ENCODE measurements at places on chromosomes 3 and 15. TPM values are rescaled to one million over a fixed set of nuclear protein-coding genes. Genes with fewer than 3 reads are reported as not detected.

The NANOGP8 gene
- polyA plus RNA-seq, result not detected

The SCN11A gene
- 0.02 TPM for polyA plus RNA-seq

The CNTN6 gene
- polyA plus RNA-seq, result 0.02 TPM

The MCF2L2 gene
- 0.56 TPM for polyA plus RNA-seq

The SNX22 gene
- polyA plus RNA-seq, result 0.94 TPM

The UBE2E2 gene
- 46.4 TPM for polyA plus RNA-seq

The CDCP1 gene
- 2.7 TPM for polyA plus RNA-seq

The SI gene
- not detected for polyA plus RNA-seq

The ZNF662 gene
- polyA plus RNA-seq, result 0.44 TPM

The PGBD4 gene
- 1.3 TPM for polyA plus RNA-seq

The CHRNA7 gene
- 0.80 TPM for polyA plus RNA-seq

The CFAP20DC gene
- polyA plus RNA-seq, result 1.8 TPM

- DNase-seq, result no peak
Measured at GRCh38 chr3:151816091-151816604, 2.2 kb downstream of the AADAC start.

GRCh38 chr15:37619358-37620042 lies 314.9 kb upstream of the TMCO5A start:
- DNase-seq, result no peak

GRCh38 chr3:161559177-161559998 lies 62.8 kb downstream of the OTOL1 start:
- DNase-seq, result no peak

GRCh38 chr15:68550498-68551295 lies 28.1 kb upstream of the CORO2B start:
- DNase-seq, result peak; percentile 74

DNA sequence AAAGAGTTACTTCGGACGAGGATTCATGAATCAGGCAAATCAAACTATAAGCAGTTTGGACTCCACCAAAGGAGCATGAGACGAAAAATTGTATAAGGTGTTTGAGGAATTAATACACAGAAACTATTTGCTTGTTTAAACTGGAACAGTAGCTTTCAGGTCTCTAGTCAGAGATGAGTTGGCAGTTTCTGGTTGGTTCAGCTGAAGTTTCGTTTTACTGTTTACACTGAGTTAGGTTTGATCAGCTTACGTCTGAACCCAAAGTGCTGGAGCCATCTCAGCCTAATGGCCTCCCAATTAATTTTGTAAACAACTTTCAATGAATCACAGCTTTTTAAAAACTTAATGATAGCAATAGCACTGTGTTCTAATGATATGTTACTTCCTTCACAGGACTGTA lies 703.7 kb downstream of the NLGN1 start:
- DNase-seq, result no peak

- no peak for DNase-seq
Measured at GRCh38 chr3:188400494-188401243, 246.7 kb downstream of the LPP start.

GRCh38 chr3:31472479-31473390 lies 60.0 kb upstream of the STT3B start:
- DNase-seq, result no peak

DNA sequence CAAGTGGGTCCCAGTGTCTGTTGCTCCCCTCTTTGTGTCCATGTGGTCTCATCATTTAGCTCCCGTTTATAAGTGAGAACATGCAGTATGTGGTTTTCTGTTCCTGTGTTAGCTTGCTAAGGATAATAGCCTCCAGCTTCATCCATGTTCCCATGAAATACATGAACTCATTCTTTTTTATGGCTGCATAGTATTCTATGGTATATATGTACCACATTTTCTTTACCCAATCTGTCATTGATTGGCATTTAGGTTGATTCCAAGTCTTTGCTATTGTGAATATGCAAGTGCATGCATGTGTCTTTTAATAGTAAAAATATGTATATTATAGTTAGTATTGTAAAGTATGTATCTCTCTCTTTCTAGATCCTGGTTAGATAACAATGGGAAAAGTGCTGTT lies 53.9 kb downstream of the TCAIM start:
- no peak for DNase-seq

- peak; percentile 83 for DNase-seq
Measured at GRCh38 chr3:194265505-194265892, 85.6 kb downstream of the CPN2 start.

DNA sequence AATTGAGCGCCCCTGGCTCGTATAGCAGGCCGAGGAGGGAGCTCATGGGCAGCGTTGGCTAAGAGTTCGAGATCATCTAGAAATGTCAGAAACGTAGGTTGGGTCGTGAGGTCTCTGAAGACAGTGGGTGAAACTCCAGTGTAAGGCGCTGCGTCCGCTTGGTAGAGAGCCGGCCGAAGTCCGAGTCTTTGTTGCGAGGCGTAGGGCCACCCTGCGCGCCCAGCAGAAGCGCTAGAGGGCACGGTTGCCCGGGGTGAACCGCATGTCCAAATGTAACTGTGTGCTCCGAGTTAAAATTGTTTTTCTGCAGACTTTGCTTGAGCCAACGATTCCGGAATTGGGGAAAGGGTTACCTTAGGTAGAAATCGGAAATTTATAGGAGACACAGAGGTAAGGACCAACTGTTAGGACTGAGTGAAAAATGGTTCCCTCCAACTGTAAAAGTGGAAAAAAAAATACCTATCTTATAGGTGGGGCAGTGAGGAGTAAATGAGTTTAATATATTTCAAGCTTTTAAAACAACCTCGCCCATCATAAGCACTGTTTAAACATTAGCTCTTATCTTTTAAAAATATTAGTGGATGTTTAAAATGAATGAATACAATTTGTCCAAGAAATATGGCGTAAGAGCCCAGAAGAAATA lies 993 bp upstream of the SIAH2 start:
- peak; percentile 73 for DNase-seq

DNA sequence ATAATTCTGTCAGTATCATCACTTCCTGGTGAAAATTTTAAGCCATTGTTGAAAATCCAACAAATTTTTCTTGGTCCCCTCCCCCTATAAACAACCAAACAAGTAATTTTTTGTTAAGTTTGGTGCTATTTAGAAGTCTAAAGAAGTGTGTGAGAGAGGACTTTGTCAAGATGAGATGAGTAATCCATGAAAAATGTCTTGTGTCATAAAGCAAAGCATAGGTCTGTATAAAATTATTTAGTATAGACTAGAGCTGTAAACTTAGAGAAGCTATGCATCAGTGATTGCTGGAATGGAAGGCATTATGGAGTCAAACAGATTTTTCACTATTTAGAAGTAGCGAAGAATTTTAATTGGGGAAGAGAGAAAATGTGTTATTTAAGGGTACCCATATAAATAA lies 31.4 kb downstream of the MAPK6 start:
- no peak for DNase-seq

- DNase-seq, result peak; percentile 56
Measured at GRCh38 chr15:74821091-74821789, 5.2 kb upstream of the CPLX3 start.

All from SK-N-SH (cell line).